ENCODE measurements at places on chromosomes 16 and 17.

- no peak for DNase-seq
These were observed 7.7 kb downstream of the HOXB4 start for GRCh38 chr17:48570325-48571023.

DNA sequence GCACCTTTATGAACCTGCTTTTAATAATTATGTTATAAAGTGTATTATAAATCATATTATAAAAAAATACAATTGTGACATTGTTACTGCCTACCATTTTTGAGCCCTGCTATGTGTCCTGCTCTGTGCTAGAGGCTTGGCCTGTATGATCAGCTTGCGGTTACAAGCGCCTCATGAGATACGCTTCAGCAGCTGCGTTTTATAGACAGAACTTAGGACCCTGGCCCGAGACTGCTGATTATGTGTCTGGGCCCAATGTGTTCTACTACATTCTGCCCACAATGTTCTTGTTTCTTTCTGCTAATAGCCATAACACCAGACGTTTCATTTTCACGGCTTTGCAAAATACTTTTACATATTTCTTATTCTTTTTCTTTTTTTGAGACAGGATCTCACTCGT lies 395.8 kb downstream of the SLC39A11 start:
- DNase-seq: no peak

DNA sequence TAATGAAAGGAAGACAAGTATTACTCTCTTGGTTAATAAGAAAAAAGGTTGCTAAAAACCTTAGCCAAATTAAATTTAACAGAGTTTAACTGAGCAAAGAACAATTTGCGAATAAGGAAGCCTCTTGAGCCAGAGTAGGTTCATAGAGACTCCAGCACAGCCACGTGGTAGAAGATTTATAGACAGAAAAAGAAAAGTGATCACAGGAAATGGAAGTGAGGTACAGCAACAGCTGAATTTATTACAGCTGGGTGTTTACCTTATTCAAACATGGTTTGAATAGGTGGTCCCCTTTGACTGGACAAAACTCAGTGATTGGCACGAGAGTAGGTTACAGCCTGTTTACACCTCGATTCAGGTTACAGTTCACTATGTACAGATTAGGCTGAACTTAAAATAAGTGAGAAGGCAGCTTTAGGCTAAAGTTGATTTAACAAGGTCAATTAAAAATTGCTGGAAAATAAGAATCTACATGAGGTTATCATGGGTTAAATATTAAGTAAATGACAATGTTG lies 3.3 kb upstream of the CCL15 start:
- no peak for DNase-seq

- no peak for DNase-seq
These were observed 75.7 kb downstream of the SEC14L1 start for GRCh38 chr17:77216486-77216885.

GRCh38 chr17:39231091-39231561 lies 5.4 kb upstream of the STAC2 start:
- peak; percentile 42 for DNase-seq

- DNase-seq: peak; percentile 58
These were observed 691 bp upstream of the FAM83G start for GRCh38 chr17:19005137-19005773.
